ENCODE measurements at places on chromosomes 16 and 17. TPM values are rescaled to one million over a fixed set of nuclear protein-coding genes. Genes with fewer than 3 reads are reported as not detected.

- H3K27me3 ChIP-seq = no peaks in the 10 kb centered on the region
- no peak overlapping the region for H3K4me3 ChIP-seq
- H3K27ac ChIP-seq = no peak overlapping the region
- no peaks in the 10 kb centered on the region for H3K4me1 ChIP-seq
Observed at GRCh38 chr17:14752011-14752410, 451.1 kb downstream of the HS3ST3B1 start.

Gene ADORA2B
- 7.1 TPM for total RNA-seq

DNA sequence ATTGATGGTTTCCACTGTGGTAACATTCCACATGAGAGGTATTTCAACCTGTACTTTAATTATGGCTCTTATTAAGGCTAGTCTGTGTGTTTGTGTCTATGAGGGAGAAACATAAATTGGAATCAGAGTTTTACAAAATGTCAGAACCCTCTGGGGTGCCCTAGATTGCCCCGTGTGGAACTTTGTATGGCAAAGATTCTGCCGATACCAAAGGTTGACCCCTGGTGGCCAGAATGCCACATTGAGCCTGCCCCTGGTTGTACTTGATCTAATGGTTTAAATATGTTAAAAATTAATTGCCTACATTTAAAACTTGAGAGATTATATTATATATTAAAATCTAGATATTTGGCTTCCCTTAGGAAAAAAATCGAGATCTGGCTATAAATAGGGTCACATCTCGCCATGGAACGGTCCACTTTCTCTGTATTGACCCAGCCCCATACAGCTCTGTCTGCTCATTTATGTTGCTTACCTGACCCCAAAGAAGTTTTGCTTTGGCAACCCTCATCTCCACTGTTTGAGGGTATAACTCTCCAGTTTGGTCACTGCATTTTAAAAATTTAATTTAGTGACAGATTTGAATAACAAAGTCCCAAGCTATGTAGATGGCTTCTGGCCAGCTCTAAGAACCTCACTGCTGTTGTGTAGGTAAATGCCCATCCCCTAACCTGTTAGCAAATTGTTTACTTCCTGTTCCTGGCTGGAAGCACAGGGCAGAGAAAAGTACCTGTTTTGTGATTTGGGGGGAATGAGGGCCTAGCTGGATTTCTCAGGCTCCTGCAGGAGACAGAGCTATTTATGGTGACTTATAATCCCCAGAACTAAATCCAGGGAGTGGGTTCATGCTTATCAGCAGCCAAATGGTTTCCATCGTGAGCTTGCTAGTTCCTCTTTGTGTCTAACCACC lies 95.0 kb downstream of the PLCG2 start:
- H3K36me3 ChIP-seq = no peaks in the 10 kb centered on the region
- peak; percentile 73 for DNase-seq
- no peak overlapping the region for H3K4me3 ChIP-seq
- no peak overlapping the region for H3K27ac ChIP-seq
- peaks cover 7% of the 10 kb centered on the region for H3K4me1 ChIP-seq

- H3K36me3 ChIP-seq = no peaks in the 10 kb centered on the region
- no peak overlapping the region for H3K4me3 ChIP-seq
- no peaks in the 10 kb centered on the region for H3K4me1 ChIP-seq
- no peak for DNase-seq
- no peak overlapping the region for H3K27ac ChIP-seq
Observed at GRCh38 chr17:22669721-22670120, 977.4 kb downstream of the KCNJ18 start.

GRCh38 chr16:63617990-63618763 lies 1503.7 kb downstream of the CDH11 start:
- H3K4me1 ChIP-seq = no peaks in the 10 kb centered on the region
- H3K27me3 ChIP-seq = no peaks in the 10 kb centered on the region
- no peak for DNase-seq
- H3K27ac ChIP-seq = no peak overlapping the region
- H3K4me3 ChIP-seq = no peak overlapping the region
- no peaks in the 10 kb centered on the region for H3K36me3 ChIP-seq

Gene FAM117A
- 11.8 TPM for total RNA-seq

DNA sequence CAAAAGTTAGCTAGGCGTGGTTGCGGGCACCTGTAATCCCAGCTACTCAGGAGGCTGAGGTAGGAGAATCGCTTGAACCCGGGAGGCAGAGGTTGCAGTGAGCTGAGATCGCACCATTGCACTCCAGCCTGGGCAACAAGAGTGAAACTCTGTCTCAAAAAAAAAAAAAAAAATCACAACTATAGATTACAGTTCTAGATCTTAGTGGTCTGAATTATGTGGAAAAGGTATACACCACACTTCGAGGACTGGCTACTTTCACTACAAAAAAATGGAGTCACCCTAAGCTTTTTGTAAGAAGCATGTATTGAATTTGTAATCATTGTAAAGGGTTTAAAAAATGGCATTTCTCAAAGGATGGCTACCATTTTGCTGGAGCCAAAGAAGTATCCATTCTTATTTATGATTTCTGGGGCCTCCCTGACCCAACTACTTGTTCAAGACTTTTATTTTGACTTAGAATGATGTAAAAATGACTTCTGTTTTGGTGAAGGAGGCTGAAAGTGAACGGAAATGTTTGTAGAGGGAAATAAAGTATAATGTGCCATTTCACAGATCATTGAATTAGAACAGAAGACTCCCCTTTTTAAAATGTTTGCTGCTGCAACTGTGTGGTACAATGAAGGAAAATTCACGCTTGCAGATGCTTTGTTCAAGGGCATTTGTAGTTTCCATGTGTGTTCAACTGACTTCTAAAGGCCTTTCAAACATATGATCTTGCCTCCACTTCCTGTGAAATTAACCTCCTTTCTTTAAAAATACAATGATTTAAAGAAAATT lies 37.1 kb upstream of the NOL11 start:
- no peak overlapping the region for H3K4me3 ChIP-seq
- H3K36me3 ChIP-seq = no peaks in the 10 kb centered on the region
- no peak for DNase-seq
- no peaks in the 10 kb centered on the region for H3K4me1 ChIP-seq

Gene KRT40
- total RNA-seq = not detected

Gene STH
- not detected for total RNA-seq

GRCh38 chr16:54268340-54268739 lies 18.2 kb downstream of the IRX3 start:
- no peak overlapping the region for H3K4me3 ChIP-seq
- H3K27ac ChIP-seq = no peak overlapping the region
- peaks cover 14% of the 10 kb centered on the region for H3K4me1 ChIP-seq
- no peak for DNase-seq

Gene CRISPLD2
- total RNA-seq = 61.9 TPM

Gene OR3A3
- not detected for total RNA-seq

- peaks cover 54% of the 10 kb centered on the region for H3K36me3 ChIP-seq
- no peak overlapping the region for H3K4me3 ChIP-seq
- peak overlapping the region; percentile 24 for H3K27ac ChIP-seq
- DNase-seq = no peak
- H3K27me3 ChIP-seq = no peaks in the 10 kb centered on the region
Observed at GRCh38 chr17:15249487-15249886, 15.6 kb downstream of the PMP22 start.

Gene GGNBP2
- total RNA-seq = 81.7 TPM

DNA sequence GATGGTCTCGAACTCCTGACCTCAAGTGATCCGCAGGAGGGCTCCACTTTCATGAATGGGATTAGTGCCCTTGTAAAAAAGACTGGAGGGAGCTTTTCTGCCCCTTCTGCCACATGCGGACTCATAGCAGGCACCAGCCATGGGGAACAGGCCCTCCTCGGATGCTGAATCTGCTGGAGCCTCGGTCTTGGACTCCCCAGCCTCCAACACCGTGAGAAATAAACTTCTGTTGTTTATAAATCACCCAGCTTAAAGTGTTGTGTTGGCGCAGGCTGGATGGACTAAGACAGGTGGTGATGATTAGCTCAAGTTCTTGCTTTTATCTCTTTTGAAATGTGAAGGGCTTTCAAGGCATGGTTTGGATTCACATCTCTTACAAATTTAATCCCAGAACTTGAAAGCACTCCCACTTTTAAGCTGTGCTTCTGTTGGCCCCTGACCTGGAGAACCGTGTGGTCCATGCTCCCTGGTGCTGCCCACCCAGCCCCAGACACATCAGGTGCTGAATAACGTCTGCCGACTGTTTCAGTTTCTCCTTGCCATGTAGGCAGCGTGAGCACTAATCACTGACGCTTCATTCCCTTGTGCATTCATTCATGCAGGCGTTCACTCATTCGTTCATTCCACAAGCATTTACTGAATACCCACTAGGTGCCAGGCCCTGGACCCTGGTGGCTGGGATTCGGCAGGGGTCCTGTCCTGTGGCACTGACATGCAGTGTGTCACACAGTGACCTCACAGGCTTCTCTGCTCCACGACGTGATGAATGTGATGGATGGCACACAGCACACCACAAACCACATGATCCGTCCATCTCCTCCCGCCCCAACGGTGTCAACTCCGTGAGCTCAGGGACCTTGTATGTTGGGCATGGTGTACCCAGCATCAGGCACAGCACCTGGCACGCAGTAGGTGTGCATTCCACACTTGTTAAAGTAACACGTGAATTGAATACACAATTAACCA lies 8.9 kb downstream of the CIBAR2 start:
- H3K36me3 ChIP-seq = no peaks in the 10 kb centered on the region
- H3K4me3 ChIP-seq = no peak overlapping the region
- H3K27ac ChIP-seq = no peak overlapping the region
- H3K27me3 ChIP-seq = no peaks in the 10 kb centered on the region

DNA sequence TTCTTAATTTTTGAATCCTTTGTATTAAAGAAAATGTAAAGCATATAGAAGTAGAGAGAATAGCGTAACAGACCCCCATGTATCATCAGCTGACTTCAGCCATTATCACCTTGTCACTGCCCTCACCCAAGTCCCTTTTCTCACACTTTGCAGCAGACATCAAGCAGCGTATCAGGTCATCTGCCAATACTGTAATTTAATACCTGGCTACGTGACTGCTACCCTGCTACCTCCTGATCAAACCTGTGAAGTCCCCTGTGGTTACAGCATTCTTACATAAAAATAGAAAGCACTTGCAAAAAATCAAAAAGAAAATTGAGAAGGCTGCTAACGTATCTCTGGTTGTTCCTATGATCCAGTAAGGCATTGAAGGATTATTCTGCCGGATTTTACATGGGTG lies 96.4 kb downstream of the PLCG2 start:
- DNase-seq = no peak
- peaks cover 7% of the 10 kb centered on the region for H3K4me1 ChIP-seq
- H3K27ac ChIP-seq = no peak overlapping the region
- H3K4me3 ChIP-seq = no peak overlapping the region
- no peaks in the 10 kb centered on the region for H3K36me3 ChIP-seq

Gene GSG1L
- total RNA-seq = 1.6 TPM

Gene CDC6
- total RNA-seq = 1.4 TPM

DNA sequence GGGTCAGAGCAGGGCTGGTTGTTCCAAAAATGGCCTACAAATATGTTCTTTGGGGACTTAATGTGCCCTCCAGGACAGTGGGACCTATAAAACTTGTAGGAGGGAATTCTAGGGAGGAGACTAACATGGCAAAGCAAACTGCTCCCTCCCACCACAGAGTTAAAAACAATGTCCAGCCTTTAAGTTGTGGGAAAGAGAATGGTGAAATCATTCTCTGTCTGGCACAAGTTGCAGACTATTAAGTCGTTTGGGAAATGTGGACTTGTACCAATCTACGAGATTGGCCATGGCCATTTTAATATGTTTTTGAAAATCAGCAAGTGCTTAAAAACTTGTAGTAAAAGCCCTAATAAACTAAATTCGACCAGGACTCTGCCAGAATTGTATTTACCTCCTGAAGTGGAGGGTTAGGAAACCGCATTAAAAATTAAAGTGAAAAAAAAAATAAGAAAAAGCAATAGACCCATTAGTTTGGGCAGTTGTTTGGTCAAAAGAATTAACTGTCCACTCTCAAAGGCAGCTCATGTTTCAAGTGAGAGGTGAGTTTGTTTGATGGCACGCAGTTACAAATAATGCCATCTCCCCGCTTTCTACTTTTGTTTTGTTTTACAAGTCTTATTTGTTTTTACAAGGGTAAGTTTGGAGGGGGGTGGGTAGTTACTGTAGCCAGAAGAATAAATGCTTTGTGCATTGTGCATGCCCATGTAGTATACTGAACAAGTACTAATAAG lies 32.4 kb downstream of the ANKFN1 start:
- no peak overlapping the region for H3K4me3 ChIP-seq
- no peaks in the 10 kb centered on the region for H3K36me3 ChIP-seq
- H3K4me1 ChIP-seq = no peaks in the 10 kb centered on the region
- H3K27me3 ChIP-seq = no peaks in the 10 kb centered on the region
- no peak for DNase-seq

DNA sequence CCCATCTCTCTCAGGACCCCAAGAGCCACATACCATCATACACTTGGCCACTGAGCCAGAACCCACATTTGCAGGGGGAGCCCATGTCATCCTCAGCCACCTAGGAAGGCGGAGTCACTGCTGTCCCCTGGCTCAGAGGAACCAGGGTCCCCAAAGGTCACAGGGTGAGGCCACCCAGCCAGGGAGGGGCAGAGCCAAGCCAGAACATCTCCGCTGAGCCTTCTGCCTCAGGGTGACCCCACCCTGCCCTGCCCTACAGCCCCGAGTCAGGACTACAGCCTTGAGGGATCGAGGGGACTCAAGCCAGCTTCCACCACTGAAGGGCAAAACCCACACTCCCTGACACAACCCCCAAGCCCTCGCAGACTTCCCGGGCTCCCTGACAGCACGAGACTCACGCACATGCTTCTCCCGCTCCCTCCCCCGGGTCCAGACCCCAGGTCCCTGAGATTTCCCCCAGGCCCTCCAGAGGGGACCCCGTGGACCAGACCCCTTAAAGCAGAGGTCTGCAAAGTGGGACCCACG lies 17.4 kb downstream of the PIEZO1 start:
- DNase-seq = no peak
- H3K4me1 ChIP-seq = peaks cover 87% of the 10 kb centered on the region

GRCh38 chr16:3113765-3114479 lies 1.5 kb downstream of the ZNF205 start:
- no peak overlapping the region for H3K27ac ChIP-seq
- H3K27me3 ChIP-seq = no peaks in the 10 kb centered on the region
- H3K36me3 ChIP-seq = peaks cover 12% of the 10 kb centered on the region
- H3K4me3 ChIP-seq = peak overlapping the region; percentile 70

Gene SLFN14
- not detected for total RNA-seq

GRCh38 chr16:68273459-68273858 lies 9.1 kb downstream of the SLC7A6 start:
- no peaks in the 10 kb centered on the region for H3K27me3 ChIP-seq
- H3K4me1 ChIP-seq = peaks cover 34% of the 10 kb centered on the region
- peaks cover 22% of the 10 kb centered on the region for H3K36me3 ChIP-seq
- H3K4me3 ChIP-seq = no peak overlapping the region
- DNase-seq = no peak
- H3K27ac ChIP-seq = peak overlapping the region; percentile 30

Gene BEAN1
- 0.87 TPM for total RNA-seq

Measured in upper lobe of right lung (tissue), 1 donor.